Pulmonary artery endothelial cell (primary cell): ENCODE measurements at places on chromosomes 13 and 19.
A peak's percentile ranks its signal among the peaks of the same experiment; 100 is the strongest.

DNA sequence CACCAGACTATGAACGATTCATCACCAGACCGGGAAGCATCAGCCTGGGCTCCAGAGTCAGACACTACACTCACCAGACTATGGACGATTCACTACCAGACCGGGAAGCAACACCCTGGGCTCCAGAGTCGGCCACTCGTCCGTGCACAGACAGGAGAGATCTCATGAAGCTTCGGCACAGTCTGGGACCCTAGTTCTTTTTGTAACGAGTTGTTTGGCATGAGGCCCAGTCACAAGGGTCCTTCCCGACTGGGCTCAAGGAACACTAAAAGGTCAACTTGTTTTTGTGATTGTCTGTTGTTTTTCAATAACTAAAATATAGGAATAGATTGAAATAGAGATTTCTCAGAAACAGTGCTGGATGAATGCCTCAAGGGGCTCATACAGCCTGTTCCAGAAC, 1141.6 kb upstream of the MIR17HG start:
- DNase-seq: no peak

DNA sequence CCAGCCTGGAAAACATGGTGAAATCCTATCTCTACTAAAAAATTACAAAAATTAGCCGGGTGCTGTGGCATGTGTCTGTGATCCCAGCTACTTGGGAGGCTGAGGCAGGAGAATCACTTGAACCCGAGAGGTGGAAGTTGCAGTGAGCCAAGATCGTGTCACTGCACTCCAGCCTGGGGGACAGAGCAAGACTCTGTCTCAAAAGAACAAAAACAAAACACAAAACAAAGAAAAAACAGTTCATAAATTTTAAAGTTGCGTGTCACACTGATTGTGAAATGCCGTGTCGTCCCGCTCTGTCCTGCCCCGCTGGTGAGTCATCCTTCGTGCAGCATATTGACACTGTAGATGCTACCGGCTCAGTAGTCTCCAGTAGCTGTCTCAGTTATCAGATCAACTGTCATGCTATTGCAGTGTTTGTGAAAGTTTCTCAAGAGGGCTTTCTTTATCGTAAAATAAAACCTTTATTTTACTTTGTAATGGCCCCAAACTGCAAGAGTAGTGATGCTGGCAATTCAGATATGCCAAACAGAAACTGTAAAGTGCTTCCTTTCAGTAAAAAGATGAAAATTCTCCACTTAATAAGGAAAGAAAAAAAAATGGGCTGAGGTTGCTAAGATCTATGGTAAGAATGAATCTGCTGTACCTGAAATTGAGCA, 36.4 kb upstream of the IGFL1 start:
- DNase-seq: no peak

- no peak for DNase-seq
Measured at GRCh38 chr13:39105110-39105509, 66.9 kb downstream of the NHLRC3 start.

- no peak for DNase-seq
Measured at GRCh38 chr19:50046649-50047503, 21.1 kb downstream of the ZNF473 start.

GRCh38 chr13:78787190-78787589, 128.2 kb upstream of the OBI1 start:
- DNase-seq: no peak

DNA sequence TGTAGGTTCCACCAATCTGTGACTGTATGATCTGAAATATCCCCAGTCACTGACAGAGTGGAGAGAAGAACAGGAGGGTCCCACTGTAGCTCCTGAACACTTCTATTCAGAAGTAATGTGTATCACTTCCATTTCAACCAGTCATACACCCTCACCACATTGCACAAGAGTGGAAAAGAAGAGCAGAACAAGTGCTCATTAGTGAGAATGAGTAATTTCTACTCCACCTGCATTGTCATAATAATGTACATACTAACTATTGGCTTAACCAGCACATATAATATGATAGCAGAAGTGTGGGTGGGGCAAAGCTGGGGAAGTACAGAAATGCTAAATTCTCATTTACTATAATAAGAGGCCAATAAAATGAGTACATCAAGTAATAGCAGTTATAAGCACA, 342.7 kb downstream of the LMO7 start:
- DNase-seq: no peak

DNA sequence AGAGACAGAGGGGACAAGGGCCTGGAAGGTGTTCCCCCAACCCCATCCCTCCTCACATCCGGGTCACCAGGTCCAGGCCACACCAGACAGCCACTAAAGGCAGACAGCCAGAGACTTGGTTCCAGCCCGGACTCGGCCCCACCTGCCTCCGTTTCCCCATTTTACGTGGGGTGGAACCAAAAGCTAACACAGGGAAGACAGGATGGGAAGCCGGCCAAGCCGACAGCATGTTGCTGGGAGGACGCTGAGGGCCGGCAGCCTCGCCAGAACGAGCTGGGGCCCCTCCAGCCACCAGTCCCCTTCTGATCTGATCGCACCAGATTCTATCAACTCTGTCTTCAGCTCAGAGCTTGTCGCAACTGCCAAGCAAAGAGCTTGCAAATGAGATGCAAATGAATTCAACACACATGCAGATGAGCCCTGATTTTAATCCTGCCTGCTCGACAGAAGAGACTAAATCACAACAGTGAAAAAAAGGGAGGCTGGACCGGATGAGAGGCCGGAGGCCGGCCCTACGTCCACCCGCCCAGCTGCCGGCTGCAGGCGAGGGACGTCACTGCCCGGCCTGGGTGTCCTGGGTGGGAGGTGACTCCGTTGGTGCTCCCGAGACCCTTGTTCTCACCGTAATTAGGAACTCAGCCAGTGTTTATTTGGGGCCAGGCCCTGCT, 17.5 kb upstream of the SHC2 start:
- no peak for DNase-seq

DNA sequence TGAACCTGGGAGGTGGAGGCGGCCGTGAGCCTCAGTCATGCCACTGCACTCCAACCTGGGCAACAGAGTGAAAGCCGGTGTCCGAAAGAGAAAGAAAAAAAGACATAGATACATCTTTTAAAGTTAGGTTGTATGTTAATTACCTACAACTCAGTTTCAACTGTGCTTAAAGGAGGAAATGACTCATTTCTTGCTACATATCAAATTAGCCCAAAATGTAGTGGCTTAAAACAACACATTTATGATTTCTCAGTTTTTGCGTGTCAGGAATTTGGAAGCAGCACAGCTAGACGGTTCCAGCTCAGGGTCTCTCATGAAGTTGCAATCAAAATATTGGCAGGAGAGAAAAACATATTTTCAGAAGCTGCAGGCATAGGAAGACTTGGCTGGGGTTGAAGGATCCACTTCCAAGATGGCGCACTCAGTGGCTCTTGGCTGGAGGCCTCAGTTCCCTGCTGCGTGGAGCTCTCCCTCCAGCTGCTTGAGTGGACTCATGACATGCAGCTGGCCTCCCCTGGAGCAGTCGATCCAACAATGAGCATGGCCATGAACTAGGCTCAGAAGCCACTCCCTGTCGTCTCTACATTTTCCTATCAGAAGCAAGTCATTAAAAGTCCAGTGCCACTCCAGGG, 7.1 kb downstream of the LDLR start:
- DNase-seq: peak; percentile 24

DNA sequence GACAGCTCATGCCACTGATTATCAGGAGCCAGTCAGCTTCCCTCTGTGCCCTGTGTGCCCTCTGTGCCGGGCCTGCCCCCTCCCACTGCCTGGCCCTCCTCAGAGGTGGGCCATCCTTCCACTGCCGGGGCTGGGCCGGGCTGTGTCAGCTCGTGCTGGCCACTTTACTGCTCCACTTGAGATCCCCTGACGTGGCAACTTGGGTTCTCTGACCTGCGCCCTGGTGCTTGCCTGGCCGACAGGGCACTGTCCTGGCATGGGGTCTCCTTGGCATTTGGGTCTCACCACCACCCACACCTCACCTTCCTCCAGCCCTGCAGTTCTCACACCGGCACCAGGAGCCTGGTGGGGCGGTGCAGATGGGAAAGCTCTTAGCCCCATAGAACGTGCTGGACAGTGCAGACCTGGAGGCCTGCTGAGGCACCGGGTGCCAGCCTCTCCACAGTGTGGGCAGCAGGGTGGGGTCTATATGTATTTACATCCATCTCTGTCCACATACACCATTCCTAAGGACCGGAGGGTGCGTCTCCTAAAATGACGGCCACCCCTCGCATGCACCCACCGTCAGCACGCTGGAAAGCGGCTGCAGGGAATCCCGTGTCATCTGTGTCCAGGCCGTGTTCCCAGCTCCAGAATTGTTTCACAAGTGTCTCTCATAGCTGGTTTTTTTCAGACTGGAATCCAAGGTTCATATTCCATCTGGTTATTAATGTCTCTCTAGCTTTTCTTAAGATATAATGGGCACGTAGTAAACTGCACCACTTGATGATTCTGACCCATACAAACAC, 11.8 kb downstream of the DAZAP1 start:
- no peak for DNase-seq

DNA sequence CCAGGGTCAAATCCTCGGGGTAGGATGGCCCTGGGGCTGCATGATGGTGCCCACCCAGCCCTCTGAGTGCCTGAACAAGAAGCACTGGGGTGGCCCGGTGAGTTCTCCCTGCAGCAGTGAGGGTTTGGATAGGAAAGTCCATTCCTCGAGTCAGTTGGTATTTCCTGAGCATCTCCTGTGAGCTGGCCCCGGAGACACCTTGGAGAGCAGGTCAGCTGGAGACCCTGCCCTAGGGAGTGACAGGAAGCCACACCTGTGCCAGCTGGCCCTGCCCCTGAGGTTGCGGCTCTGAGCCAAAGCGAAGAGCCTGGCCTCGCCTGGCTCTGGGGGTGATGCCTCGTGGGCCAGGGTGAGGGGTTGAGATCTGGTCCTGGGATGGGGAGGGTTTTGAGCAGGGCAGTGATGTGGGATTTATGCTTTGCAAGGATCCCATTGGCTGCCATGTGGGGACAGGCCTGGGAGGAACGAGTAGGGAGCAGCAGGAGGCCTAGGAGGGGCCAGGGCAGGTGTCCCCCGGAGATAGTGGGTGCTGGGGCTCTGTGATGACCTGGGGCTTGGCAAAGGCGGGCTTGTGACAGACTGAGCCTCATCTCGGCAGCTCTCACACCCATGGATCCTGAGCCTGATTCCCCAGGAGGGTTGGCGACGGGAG, 16.0 kb downstream of the CRTC1 start:
- DNase-seq: no peak

- DNase-seq: no peak
Measured at GRCh38 chr13:109154966-109155761, 525.8 kb downstream of the MYO16 start.

- no peak for DNase-seq
Measured at GRCh38 chr19:55674459-55674840, 576 bp upstream of the EPN1 start.

GRCh38 chr19:34332027-34332760, 32.8 kb upstream of the GPI start:
- peak; percentile 74 for DNase-seq

- DNase-seq: no peak
Measured at GRCh38 chr19:14979476-14980255, at the start of gene SLC1A6. Gene SLC1A6, minus strand, starts transcription at chr19:14979864. Its CDS starts 6,954 bp downstream, at chr19:14972910.

DNA sequence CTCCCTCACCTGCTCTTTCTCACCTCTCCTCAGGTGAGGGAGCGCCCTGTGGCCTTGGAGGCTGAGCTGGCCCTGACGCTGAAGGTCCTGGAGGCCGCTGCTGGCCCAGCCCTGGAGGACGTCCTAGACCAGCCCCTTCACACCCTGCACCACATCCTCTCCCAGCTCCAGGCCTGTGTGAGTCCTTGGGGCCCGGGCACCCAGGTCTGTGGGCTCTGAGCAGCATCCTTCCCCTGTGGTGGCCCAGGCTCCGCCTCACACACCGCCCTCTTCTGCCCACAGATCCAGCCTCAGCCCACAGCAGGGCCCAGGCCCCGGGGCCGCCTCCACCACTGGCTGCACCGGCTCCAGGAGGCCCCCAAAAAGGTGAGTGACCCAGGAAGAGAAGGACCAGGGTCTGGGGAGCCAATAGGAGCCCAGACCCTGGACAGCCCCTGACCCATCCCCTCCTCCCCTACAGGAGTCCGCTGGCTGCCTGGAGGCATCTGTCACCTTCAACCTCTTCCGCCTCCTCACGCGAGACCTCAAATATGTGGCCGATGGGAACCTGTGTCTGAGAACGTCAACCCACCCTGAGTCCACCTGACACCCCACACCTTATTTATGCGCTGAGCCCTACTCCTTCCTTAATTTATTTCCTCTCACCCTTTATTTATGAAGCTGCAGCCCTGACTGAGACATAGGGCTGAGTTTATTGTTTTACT, 1.9 kb downstream of the IFNL1 start:
- DNase-seq: no peak

DNA sequence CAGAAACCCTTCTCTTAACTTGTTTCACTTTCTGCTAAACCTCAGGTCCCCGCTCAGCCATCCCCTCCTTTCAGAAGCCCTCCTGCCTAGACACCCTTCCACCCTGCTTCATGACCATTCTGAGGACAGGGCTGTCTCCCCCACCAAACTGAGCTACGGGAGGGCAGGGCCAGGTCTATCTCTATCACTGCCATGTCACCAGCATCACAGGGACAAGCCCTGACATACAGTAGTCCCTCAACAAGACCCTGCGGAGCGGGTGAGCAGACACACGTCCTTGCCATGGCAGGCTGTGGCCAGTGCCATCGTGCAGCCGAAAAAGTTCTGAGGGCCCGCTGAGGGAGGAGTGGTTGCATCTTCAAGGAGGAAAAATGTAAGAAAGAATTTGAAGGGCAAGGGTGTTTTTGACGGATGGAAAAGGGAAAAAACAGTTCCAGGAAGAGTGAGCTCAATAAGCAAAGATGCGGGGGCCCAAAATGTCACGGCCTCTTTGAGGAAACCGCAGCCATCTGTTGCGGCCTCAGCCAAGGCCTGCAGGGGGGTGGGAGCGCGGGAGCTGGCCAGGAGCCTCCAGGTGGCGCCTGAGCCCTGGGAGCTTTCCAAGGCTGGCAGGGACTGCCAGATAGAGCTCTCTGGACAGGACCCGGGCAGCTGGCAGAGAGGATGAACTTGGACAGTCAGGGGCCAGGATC, 8.1 kb downstream of the PTGIR start:
- no peak for DNase-seq

DNA sequence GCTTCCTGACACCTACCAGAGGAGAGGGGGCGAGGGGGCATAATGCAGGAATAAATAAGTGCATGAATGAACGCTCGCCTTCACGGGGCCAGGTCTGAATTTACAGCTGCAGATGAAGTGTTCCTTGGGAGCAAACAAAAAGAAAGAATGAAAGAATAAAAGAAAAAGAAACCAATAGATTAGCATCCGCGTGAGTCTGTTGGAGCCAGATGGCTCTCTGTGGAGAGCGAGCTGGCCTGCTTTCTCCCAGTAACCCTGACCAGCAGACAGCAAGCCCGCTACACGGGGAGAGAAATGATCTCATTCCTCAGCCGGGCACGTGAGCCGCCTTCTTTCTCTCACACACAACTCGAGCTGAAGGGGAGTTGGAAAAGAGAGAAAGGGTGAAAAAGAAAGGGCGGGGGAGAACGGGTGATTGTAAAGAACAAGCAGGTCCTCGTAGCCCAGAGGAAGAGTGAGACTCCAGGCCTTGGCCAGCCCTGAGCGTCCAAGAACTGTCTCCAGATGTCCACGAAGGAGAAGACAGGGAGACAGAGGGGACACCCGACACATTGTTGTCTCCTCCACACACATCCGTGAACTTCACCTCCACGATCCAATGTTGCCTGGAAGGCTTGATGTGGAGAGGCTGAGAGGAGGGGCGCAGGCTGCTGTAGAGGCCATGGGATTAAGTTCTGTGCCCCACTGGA, 81.4 kb downstream of the RNASEH2B start:
- DNase-seq: no peak

- DNase-seq: no peak
Measured at GRCh38 chr13:32638739-32639138, 52.5 kb downstream of the PDS5B start.
